ENCODE measurements at places on chromosomes 16 and 17.

DNA sequence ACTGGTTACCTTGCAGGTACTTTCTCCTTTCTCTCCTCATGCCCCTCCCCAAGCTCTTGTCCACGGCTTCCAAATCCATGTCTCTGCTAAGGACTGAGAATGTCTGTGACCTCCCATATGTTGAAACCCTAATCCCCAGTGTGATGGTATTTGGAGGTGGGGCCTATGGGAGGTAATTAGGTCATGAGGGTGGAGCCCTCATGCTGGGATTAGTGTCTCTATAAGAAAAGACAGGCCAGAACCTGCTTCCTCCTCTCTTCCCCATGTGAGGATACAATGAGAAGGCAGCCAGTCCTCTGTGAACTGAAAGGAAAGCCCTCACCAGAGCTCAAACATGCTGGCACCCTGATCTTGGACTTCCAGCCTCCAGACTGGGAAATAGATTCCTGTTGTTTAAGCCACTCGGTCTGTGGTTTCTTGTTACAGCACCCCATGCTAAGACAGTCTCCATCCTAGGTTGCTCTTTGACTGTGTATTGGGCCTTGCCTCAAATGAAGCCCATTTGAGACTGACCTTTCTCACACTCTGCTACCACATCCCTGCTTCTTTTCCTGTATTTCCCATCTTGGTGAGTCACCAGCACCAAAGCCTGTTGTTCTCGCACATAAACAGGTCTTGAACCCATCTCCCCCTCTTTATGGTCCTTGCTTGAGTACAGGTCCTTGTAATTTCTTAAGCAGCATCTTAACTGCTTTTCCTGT is 135.0 kb downstream of the CDK5R1 start:
- DNase-seq: peak; percentile 79

DNA sequence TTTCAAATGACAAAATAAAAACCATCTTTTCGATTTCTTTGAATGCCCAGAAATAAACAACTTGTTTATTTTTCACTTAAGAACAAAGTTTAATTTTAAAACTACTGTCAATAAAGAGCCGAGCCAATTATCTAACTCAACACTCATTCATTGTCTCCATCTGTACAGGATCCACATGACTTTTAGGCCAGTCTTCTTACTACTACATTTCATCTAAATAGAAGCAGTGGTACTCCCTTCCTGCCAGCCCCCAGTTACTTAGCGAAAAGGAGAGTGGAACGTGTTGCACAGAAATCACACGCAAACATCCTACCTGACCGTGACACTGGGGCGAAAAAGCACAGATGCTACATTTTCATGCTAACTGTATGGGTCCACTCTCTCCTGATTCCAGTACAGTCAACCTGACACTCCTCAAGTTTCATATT is 1.2 kb downstream of the GNA13 start:
- DNase-seq: no peak

GRCh38 chr17:14575471-14575953 is 274.6 kb downstream of the HS3ST3B1 start:
- DNase-seq: no peak

- no peak for DNase-seq
Measured at GRCh38 chr17:42632949-42633444, 23.5 kb downstream of the TUBG1 start.

DNA sequence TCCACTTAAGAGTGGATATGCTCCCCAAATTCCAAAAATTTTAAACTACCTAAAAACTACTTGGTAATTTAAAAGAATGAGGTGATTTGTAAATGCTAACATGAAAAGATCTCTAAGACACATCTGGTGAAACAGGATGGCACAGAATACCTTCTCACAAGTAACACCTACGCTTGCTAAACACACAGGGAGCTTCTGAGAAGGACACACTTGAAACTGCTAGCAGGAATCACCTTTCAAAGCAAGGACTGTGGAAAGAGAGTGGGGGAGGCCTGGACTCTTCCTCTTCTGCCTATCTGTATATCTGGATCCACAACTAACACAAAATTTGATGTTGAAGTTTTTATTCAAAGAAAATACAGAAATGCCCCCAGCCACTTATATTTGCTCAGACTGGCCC is 52.4 kb downstream of the CYTH1 start:
- no peak for DNase-seq

DNA sequence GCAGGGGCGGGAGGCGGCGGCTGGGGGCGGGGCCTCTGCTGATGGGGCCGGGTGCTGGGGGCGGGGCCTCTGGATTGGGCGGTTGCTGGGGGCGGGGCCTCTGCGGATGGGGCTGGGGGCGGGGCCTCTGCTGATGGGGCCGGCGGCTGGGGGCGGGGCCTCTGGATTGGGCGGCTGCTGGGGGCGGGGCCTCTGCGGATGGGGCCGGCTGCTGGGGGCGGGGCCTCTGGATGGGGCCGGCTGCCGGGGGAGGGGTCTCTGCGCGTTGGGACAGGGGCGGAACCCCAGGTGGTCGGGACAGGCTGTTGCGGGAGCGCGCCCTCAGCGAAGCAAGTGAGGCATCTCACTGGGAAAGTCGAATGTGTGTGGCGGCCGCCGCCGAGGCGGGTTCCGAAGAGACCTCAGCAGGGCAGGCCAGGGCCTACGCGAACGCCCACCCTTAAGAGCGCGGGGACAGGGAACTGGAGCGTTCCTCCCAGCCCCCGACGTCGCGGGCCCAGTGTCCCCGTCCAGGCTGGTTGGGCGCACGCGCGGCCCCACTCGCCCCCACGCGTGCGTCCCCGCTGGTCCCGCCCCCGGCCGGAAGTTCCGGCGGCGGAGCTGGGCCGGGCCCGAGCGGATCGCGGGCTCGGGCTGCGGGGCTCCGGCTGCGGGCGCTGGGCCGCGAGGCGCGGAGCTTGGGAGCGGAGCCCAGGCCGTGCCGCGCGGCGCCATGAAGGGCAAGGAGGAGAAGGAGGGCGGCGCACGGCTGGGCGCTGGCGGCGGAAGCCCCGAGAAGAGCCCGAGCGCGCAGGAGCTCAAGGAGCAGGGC is at the start of gene STUB1:
Gene STUB1 (plus strand): TSS at position 597 of the 811 bp plus-strand sequence. CDS start 116 bp downstream, at position 713.
- peak; percentile 95 for DNase-seq

DNA sequence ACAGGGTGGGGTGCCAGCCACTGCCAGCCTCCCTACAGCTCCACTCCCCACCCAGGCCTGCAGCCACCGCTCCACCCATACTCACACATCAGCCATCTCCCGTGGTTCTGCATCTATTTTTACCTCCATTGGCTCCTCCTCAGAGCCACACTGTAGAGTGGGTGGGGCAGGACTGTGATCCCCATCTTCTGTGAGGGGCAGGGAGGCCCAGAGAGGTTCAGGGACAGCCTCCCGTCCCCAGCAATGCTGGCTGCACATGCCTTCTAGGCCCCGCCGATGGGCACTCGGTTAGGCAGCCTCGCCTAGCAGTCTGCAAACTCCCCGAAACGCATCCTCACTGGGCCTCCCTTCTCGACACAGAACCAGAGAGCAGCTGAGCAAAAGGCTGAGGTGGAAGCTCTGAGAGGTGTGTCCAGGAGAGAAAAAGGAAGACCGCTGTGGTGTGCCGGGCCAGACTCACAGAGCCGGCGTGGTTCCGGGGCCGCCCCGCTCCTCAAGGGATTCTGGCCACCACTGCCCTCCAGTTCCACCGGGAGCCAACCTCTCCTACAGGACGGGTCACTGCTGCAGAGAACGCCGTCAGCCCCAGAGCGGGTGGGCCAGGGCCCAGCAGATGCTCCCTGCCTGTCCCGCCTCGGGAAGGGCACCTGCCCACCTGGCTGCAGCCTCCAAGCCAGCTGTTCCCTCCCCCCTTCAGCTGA is 71.9 kb downstream of the ABR start:
- DNase-seq: no peak

- no peak for DNase-seq
Measured at GRCh38 chr17:17944743-17945142, 27.5 kb downstream of the TOM1L2 start.

DNA sequence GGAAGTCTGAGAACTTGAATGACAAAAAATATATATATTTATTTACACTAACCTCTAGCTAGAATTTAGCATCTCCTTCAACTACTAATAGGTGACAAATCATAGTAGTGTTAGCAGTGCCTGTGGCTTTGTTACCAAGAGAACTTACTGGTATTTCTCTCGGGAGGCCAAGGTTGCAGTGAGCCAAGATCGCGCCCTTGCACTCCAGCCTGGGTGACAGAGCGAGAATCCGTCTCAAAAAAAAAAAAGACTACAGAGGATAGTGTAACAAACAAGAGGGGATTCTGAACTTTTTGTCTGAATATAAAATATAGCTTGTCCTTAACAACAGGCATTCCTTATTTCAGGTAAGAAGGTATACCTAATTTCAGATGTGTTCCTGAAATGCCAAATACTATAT is 1.3 kb upstream of the SUZ12 start:
- peak; percentile 8 for DNase-seq

GRCh38 chr17:42783062-42783790 is 2.8 kb downstream of the WNK4 start:
- DNase-seq: no peak

Measured in H9 (cell line).